ENCODE measurements at places on chromosomes 12 and 14.

GRCh38 chr14:55605793-55606192 is 25.8 kb downstream of the KTN1 start:
- peak; percentile 59 for DNase-seq

DNA sequence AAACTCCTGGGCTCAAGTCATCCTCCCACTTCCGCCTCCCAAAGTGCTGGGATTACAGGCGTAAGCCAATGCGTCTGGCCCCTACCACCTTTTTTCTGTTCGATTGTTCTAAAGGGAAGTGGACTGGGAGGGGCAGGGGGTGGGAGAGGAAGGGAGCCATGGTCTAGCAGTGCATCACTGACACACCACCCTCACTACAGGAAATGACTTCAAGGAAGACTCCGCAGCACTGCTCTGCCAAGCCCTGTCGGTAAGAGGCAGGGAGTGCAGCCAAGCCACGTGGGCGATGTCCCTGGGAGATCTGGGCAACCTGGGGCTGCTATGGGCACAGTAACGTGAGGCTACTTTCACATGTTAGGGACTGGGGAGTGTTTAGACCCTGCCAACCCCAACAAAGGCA is 18.0 kb downstream of the LRRC74A start:
- DNase-seq = peak; percentile 36

- DNase-seq = peak; percentile 13
Observed at GRCh38 chr12:29990971-29991370, 207.2 kb upstream of the TMTC1 start.

- no peak for DNase-seq
Observed at GRCh38 chr14:104966261-104966865, 11.8 kb downstream of the AHNAK2 start.

DNA sequence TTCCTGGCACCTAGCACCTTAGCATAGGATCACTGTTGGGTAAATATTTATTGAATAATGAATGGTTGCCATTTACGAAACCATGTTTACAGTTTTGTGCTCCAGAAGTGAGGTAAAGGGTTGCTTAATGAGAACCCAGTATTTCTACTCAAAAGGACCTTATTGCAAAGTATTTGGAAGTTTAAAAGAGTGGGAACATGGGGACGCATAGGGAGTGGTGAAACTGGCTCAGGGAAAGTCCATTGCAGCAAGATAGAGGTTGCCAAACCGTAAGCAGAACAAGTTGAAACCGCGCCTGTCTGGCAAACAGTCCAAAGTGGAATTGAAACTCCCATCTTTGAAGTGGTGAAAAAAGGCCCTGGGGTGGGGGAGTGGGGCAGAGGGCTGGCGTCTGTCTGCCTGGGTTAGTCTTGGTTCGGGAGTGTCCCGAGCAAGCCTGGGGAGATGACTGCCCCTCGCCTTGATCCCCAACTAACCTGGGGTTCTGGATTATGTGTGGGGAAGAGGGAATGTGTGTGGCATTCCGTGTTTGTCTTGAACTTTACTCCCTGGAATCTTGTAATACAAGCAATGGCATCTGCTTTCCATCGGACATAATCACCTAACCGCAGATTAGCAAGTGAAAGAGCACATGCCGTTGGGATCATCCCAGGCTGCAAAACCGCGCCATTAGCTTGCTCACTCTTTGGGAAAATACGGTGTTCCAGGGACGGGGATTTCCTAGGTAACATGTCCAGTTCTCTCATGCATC is 7.2 kb downstream of the ALDH2 start:
- peak; percentile 59 for DNase-seq

- peak; percentile 41 for DNase-seq
Observed at GRCh38 chr14:31206536-31207286, 882 bp downstream of the HECTD1 start.

GRCh38 chr12:102172436-102172835 is 25.2 kb downstream of the PMCH start:
- DNase-seq = peak; percentile 44

DNA sequence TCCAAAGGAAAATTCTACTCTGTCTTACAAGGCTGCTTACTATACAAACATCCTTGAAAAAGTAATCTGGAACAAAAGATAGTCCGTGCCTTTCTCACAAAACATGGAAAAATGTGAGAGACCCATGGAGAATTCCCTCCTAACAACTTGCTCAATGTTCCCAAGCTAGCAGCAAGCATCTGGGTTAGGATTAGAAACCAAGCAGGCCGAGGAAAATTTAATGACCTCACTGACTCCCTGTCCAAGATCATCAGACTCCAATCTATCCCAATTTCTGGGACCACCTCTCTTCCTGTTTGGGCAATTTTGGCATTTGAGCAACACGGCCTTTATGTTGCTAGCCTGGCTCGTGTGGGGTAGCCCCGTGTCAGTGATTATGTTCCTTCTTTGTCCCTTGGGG is 18.1 kb upstream of the GSG1 start:
- DNase-seq = no peak

DNA sequence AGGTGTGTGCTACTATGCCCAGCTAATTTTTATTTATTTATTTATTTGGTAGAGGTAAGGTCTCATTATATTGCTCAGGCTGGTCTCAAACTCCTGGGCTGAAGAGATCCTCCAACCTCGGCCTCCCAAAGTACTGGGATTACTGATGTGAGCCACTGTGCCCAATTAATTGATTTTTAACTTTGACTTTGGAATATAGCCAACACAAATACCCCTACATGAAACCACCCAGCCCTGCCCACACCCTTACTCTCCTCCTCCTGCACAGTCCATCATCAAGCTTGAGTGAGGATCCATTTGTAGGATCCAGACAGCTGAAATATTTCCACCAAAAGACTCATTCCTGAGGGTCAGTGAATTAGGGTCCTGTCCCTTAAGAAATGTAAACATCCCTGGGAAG is 3.3 kb upstream of the TEAD4 start:
- DNase-seq = no peak

DNA sequence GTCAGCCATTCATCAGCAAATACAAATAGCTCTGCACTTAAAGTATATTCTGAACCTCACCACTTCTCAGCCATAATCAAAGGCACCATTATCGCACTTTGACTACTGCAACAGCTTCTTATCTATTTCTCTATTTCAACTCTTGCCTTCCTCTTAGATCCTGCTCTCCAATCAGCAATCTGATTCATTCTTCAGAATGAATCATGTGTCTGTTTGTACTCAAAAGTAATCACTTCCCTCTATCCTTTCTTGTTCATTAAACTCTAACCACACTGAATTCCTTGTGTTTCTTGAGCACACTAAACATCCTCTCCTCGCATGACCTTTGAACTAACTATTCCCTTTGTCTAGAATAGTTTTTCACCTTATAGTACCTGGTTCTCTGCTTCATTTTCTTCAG is 12.8 kb upstream of the OR4E1 start:
- DNase-seq = no peak

- no peak for DNase-seq
Observed at GRCh38 chr12:109277255-109277898, 31.7 kb downstream of the FOXN4 start.

- no peak for DNase-seq
Observed at GRCh38 chr14:103613517-103613916, 15.5 kb upstream of the KLC1 start.

- no peak for DNase-seq
Observed at GRCh38 chr14:102882226-102882906, 40.1 kb upstream of the AMN start.

DNA sequence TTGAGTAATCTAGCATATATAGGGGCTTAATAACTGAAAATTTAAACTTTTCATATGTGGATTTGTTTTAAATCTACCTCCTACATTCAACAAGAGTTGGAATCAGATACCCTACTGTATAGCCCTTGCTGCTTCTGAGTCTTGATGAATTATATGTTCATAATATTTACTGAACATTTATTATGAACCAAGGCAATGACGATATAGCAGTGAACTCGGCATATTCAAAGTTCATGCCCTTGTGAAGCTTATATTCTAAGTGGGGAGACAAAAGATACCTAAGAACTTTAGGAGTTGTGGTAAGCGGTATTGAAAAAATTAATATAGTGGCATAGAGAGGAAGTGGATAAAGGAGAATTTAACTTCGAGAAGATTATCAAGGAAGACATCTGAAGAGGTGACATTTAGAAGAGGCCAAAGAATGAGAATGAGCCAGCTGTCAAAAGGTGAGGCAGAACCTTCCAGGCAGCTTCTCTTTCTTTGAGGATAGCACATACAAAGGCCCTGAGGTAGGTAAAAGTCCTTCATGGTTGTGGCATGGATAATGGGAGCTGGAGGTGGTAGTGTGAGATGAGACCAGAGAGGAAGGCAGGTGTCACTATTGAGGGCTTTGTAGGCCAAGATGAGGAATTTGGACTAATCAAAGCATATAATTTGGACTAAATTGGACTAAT is 10.2 kb downstream of the EID3 start:
- no peak for DNase-seq

DNA sequence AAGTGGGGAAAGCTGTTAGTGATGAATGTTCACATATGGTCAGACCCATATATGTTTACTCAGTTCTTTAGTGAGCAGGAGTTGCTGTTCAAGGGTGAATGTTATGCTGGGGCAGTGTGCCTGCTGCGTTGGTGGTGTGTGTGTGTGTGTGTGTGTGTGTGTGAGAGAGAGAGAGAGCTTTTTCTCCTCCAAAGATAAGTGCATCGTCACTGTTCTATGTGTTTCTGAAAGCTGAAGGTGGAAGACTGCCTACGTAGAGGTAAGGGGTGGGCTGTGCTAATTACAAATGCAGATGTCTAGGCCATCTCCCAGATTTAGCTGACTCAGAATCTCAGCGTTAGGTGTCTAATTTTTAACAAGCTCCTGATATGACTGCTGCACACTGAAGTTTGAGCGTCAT is 10.5 kb downstream of the GABARAPL1 start:
- DNase-seq = no peak

DNA sequence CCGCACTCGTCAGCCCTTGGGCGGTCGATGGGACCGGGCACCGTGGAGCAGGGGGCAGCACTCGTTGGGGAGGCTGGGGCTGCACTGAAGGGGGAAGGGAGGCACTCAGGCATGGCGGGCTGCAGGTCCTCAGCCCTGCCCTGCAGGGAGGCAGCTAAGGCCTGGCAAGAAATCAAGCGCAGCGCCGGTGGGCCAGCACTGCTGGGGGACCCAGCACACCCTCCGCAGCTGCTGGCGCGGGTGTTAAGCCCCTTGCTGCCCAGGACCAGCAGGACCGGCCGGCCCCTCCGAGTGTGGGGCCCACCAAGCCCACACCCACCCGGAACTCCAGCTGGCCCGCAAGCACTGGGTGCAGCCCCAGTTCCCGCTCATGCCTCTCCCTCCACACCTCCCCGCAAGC is 35.7 kb upstream of the YAF2 start:
- no peak for DNase-seq

DNA sequence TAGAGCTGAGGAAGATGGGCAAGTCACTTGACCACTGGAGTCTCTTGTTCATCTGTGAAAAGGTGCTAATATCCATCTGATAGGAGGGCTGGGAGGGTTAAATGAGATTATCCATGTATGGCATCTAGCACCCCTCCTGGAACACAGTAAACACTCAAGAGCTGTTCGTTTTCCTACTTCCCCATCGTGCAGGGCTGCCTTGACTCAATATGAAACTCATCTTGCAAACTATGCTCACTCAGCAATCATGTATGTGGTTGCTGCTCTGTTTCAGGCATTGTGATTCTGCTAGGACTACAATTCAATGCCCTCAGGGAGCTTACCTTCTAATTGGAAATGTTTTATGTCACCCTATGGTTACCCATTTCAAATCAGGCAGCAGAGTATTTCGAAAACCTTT is 395.6 kb downstream of the BCAT1 start:
- DNase-seq = no peak

DNA sequence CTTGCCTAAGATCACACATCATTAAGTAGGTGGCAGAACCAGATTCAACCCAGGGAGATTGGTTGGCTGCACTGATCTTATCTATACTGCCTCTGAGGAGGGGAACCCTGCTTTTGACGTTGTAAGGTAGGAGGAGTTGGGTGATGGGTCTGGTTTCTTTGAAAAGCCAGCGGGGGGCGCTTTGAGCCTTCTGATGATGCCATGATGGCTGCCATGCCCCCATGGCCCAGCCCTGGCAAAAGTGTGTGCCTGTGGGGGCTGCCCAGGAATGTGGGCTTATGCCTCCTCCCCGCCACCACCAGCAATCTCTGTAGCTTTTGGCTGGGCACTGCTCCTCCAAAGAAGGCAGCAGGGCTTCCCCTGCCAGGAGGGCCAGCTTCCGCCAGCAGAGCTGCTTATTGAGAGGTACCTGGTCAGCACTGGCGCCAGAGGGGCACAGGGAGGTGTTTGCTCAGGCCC is 224.3 kb downstream of the SLC41A2 start:
- peak; percentile 28 for DNase-seq

DNA sequence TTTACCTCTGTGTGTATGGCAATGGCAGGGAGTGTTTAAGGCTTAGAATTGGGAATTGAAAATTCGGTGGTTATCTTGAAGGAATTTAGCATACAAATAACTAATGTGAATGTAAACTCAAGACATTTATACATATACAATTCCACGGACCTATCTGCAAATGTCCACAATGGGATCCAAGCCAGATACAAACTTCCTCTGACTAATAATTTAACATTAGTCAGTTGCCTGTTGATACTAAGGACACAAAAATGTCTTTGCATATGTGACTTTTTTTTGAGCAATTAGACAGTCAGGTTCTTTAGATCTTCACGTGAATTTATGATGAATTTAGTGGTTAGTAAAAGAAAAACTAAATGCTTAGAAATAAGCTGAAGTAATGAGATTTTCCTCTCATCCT is 40.5 kb downstream of the ESR2 start:
- DNase-seq = peak; percentile 74

DNA sequence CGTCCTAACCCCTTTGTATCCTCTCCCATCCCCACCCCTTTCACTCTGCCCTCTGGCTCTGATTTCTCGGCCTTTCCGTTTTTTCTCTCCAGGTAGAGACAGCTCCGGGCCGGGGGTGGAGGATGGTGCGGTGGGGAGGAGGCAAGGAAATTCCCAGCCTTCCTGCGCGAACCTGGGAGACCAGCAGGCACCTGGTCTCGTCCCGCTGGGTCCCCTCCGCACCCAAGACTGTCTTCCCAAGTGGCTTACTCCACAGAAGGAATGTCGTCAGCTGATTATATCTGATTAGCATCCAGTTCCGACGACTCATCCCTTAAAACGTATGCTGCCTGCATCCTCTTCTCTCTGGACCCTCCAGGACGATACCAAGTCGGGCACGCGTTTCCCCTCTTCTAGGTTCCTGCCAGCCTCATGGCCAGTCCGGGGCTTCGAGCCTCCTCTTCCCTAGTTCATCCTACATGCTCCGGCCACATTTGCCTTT is 42.2 kb upstream of the CAPRIN2 start:
- DNase-seq = peak; percentile 57

DNA sequence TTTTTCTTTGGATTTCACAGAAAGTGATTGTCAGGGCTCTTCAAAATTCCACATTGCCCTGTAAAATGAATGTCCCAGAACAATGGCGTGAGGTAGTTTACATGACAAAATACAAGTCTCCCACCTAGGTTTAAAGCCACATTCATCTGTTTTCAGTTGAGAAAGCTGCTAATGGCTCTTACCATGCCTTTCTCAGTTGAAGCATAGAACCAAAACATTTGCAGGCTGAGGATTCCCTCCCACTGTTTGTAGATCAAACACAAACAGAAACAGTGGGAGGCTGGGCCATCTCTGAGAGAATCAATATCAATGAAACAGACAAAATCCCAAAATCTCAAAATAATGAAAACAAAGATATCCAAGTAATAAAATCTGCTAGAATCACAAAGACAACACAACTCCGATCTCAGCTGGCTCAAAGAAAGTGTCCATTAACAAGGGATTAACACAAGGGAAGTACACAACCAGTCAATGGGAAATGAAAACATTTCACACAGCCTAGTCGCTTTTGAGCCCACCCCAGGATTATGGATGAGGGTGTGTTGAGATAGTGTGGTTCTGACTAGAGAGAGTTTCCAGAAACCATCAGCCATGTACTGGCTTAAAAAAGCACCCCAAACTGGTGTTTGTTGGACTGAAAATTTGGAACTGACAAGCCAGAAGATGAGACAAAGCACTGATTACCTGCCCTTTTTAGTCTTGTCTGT is 54.5 kb upstream of the TMEM260 start:
- DNase-seq = no peak

Measured in EL (cell line).